ENCODE measurements at places on chromosomes 5 and 9.

GRCh38 chr9:78292026-78292425 lies 4.9 kb upstream of the PSAT1 start:
- no peak for DNase-seq

DNA sequence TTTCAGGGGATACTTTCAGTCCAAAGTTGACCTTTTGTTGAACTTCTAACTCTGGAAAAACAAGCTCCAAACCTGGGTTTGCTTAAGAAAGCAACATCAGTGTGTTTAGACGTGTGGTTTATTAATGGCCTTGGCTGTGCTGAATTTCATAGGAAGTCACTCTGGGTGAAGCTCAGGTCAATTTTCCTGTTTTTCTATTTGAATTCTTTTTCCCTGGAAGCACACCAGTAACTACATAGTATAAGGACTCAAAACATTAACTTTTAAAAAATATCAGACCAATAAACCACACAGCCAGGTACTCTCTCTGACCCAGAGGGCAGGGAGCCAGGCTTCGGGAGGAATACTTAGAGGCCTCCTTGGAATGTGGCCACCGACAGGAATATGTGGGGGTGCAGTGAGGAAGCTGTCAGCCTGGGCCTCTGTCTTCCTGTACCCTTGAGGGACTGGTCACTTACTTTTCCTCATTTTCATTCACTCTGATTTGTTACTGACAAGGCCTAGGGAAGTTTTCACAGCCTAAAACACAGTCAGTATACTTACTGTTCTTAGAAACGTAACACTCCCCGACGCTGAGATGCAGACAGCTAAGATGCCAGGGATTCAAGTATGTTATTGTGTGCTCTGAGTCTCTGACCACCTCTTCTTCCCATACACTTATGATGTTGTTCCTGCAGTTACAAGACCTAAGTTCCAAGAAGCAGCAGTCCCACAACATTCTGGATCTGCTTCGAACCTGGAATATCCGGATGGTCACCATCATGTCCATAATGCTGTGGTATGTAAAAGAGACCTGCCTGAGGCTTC lies 18.9 kb downstream of the SLC22A5 start:
- no peak for DNase-seq

GRCh38 chr5:14109041-14109747 lies 33.9 kb upstream of the TRIO start:
- no peak for DNase-seq

- DNase-seq = no peak
Measured at GRCh38 chr9:31783491-31783890, 601.0 kb upstream of the ACO1 start.

DNA sequence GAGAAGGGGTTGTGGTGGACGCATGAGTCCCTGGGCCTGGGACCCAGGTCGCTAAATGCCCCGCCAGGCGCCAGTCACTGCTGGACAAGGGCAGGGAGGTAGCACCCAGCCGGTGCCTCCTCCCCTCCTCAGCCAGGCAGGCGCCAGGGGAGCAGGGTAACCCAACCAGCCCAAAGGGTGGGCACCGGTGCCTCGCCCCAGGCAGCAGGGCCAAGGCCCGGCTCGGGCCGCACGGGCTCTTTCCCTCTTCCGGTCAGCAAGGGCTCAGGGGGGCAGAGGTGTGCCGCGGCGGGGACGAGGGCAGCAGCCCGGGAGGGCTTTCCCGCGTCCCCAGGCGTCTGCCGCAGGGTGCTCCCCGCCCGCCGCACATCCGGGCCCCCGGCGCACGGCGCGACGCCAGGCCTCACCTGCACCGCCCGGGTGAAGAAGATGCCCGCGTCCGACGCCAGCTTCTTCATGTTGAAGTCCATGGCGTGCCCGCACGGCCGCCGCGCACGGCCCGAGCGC lies 393 bp downstream of the SH3GLB2 start:
- DNase-seq = no peak

GRCh38 chr9:89929673-89930480 lies 325.1 kb downstream of the GADD45G start:
- no peak for DNase-seq

GRCh38 chr5:169263591-169263990 lies 37.3 kb downstream of the SLIT3 start:
- DNase-seq = no peak

DNA sequence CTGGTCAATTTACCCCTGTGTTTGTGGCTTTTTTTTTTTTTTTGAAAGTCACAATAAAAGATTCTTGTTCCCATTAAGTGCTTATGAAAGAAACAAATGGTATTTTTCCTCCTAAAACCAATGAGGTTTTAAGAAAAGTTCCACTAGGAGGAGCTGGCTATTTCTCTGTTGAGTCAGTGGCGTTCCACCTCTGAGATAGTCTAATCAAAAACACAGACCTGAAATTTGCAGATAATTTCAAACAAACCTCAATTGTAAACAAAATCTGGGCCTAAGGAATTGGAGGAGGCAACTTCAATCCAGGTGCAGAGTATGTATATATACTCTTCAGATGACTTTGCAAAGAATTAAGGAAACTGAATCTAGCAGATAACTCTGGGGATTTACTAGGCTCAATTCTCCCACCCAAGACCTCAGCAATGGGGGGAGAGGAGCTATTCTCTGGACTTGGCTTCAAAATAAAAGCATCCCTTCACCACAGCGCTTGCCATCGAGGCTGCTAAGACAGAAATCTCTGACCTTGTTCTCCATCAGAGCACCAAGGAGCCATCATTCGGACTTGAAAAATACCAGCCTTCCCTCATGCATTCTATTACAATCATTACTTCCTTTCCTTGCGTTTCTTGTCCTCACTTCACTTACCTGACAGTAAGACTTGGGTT lies 52.4 kb downstream of the FANCC start:
- no peak for DNase-seq

- DNase-seq = no peak
Measured at GRCh38 chr9:85569988-85570387, 171.8 kb downstream of the AGTPBP1 start.

GRCh38 chr9:11338130-11338529 lies 725.3 kb upstream of the PTPRD start:
- DNase-seq = no peak

DNA sequence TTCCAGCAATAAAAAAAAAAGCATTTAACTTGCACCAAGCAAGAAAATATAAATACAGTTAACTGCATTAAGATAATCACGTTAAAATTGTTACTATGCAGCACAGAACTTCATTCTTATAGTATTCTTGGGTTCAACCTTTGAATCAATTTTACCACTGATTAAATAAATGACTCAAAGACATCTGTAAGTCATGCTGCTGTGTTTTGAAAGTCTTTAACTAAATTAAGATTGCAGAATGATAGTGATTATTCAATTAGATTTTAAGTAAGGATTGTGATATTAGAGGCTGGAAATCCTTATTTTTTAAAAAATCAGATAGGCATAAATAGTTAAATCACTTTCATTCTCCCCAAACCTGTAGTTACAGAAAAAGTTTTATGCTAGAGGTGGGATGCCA lies 116.4 kb downstream of the SCAMP1 start:
- DNase-seq = no peak

- DNase-seq = no peak
Measured at GRCh38 chr9:134768709-134769351, 111.8 kb upstream of the FCN2 start.

GRCh38 chr9:3848445-3849114 lies 322.8 kb upstream of the RFX3 start:
- DNase-seq = no peak

DNA sequence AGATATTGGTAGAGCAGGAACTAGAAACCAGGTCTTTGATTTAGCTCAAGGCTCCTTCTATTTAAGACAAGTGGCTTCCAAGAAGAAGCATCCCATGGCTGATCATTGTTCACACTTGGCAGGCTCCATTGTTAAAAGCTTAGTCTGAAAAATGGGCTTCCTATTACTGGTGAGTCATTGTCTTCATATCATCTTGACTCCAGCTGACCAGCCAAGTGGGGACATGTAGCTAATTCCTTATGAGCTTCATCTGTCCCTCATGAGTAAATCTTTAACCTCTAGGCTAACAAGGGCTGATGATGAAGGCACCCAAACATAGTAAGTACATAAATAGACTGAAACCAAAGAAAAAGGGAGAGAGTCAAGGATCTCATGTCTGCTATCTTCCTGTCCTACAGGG lies 530.3 kb upstream of the KLF4 start:
- DNase-seq = no peak

DNA sequence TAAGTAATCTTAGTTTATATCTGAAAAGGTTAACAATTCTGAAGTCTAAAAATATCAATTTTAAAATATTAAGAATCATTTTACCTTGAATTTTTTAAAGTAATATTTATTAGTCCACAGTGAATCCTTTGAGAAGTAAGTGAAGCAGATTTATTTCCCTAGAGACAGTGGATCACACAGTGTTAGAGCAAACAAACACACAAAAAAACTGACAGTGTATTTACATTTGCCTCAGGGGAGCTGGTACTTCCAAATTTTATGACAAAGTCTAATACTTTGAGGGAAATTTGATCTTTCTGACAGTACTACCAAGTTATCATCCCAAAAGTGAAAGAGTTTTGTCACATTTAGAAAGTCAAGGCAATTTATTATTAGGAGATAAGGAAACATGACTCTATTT lies 1750.6 kb upstream of the CDH9 start:
- DNase-seq = no peak

DNA sequence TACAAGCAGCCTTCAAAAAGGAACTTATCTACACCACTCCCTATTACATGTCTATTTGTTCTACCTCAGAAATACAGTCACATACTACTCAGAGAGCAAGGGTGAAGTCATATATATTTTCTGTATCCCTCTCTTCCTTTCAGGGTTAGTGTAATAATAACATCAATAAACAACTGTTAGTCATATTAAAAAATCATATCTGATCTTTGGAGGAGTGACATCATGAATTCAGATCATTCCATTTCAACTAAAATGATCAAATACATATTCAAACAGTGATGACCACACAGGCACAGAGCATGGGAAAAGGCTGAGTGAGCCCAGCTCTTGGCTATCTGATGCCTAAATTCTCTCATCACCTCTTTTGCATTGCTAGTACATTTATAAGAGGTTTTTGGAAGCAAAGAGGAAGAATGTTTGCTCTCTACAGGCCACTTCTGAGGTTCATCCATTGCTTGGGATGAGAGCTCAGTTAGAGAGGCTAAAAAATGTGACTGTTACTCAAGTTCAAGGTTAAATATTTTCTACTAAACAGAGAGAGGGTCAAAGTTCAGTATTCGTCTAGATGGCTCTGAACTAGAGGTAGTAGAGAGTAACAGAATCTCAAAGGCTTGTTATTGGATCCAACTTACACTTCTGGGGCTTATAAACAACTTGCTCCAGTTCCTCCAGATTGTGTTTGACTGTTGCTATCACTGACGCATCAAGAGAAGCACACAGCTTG lies 39.0 kb downstream of the RIGI start:
- no peak for DNase-seq

DNA sequence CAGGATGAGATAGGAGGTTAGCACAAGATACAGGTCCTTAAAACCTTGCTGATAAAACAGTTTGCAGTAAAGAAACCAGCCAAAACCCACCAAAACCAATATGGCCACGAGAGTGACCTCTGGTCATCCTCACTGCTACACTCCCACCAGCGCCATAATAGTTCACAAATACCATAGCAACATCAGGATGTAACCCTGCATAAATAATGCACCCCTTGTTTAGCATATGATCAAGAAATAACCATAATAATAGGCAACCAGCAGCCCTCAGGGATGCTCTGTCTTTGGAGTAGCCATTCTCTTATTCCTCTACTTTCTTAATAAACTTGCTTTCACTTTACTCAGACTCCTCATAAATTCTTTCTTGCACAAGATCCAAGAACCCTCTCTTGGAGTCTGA lies 86.9 kb upstream of the PRSS3 start:
- DNase-seq = no peak

- no peak for DNase-seq
Measured at GRCh38 chr5:113150821-113151220, 174.2 kb downstream of the DCP2 start.

- no peak for DNase-seq
Measured at GRCh38 chr5:164002628-164003027, 497.2 kb downstream of the MAT2B start.

Data from NCI-H1436 treated with DMSO at 0.1 percent for 48 hours (cell line).